ENCODE measurements at places on chromosomes 1 and 21. TPM values are rescaled to one million over a fixed set of nuclear protein-coding genes. Genes with fewer than 3 reads are reported as not detected.

Gene GBP7
- total RNA-seq = 0.08 TPM

DNA sequence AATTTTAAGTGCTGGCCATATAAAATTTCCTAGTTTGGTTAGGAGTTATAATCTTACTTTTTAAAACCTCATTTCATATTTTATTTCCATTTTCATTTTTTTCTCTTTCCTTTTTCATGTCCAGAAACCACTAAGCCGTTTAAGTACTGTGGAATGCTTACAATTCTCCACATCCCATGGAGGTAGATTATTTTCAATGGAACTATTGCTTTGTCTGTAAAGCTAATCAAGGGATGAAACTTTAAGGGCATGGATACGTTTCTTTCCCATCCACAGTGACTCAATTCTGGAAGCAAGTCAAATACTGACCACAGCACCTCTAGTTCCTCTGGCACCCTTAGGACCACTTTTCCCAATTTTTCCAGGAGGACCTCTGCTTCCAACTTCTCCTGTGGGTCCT, 139.1 kb upstream of the ZNHIT6 start:
- no peak for DNase-seq

GRCh38 chr1:202438393-202439174, 90.1 kb downstream of the PPP1R12B start:
- no peak for DNase-seq

DNA sequence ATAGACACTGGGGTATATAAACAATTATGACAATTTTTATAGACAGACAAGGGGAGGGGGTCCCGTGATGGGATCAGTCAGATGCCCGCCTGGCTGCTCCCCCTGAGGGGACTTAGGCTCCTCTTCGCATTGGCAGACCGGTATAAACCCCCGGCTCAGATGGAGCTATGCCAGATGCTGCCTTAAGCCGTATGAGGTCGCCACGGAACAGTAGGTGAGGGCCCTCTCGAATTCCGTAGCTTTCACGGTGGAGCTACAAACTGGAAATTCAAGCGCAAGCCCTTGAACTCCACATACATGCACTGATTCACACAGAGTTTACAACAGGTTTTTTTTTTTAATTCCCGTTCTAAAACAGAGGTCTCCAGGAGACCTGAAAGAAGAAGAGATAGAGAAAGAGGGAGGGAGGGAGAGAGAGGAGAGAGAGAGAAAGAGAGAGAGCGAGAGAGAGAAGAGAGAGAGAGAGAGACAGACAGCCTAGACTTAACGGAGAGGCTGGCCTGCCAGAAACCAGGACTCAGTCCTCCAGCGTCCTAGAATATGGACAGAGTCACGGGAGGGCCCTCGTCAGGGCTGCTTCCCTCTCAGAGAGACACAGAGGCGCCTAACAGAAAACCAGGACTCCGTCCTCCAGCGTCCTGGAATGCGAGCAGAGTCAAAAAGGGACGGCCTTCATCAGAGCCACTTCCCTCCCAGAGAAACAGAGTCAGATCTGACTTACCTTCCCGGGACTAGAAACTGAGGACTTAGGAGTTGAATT, 24.4 kb upstream of the TMEM54 start:
- no peak for DNase-seq

GRCh38 chr1:17538010-17538409, 1.5 kb upstream of the ARHGEF10L start:
- DNase-seq = no peak

GRCh38 chr1:42335809-42336518, 929 bp upstream of the FOXJ3 start:
- DNase-seq = no peak

GRCh38 chr1:41368366-41368765, 7.1 kb downstream of the FOXO6 start:
- DNase-seq = no peak

DNA sequence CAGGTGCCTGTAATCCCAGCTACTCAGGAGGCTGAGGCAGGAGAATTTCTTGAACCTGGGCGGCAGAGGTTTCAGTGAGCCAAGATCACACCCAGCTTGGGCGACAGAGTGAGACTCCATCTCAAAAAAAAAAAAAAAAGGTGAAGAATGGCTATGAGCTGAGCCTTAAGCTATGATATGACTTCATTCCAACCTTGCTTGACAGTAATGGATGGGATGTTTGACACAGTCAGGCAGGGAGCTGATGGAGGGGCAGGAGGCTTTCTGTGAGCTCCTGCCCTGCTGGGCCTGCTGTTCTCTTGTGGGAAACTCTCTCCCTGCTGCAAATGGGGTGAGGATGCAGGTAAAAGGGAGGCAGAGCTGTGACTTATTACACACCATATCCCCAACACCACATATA, 27.6 kb downstream of the NCF2 start:
- no peak for DNase-seq
